Activated naive CD4-positive, alpha-beta T cell (primary cell): ENCODE measurements at places on chromosomes 12 and 14.

GRCh38 chr12:96206936-96207662 lies 12.9 kb downstream of the ELK3 start:
- no peak for DNase-seq

GRCh38 chr12:15662303-15662980 lies 126.7 kb downstream of the EPS8 start:
- no peak for DNase-seq

- no peak for DNase-seq
These were observed 53.6 kb downstream of the BRMS1L start for GRCh38 chr14:35879654-35880249.

DNA sequence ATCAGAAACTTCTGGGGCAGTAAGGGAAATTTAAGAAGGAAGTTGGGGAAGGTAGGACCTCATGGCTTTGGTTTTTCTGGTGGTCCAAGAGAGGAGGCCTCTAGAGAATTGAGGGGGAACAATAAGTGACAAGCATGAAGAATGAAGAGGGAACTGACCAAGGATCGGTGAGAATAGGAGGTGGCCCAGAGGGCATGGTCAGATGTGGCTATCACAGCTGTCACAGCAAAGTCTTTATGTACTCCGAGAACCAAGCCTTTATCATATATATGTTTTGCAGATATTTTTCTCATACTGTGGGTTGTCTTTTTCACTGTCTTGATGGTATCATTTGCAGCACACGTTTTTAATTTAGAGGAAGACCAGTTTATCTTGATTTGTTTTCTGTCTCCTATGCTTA lies 64.3 kb downstream of the PPP2R5C start:
- DNase-seq = no peak

DNA sequence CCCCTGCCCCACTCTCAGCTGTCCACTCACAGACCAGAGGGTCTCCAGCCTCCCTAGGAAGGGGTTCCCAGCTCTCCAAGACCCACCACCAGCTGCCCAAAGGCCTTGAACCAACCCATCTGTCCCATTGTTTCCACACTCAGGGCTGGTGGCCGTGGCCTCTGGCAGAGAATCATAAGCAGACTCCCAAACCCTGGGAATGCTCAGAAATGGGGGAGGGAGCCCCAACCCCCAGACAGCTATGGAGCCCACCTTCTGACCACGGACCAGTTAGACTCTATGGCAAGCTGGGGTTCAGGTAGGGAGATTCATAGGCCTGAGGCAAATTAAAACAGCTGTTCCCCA lies 280.0 kb downstream of the DPF3 start:
- no peak for DNase-seq

DNA sequence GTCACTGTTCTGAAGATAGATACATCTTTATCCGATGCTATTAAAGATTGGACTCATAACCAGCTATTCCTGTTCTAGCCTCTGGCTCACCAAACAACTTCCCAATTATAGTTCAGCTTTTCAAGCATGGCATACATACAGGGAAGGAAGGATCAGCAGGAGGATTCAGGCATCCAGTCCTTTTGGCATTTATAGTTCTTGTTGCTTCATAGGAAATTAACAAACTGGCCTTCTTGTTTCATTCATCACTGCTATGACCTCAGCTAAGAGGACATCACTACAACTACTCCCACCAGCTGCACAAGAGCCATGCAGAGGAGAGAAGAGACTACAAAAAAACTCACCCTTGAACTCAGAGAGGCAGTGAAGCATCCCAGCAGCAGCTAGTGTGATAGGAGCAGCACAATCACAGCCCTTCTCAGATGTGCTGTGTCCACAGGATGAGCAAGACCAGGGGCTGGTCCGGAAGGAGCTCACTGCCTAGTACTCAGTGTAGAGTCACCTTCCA lies 100.5 kb downstream of the SPTSSA start:
- DNase-seq = no peak

- no peak for DNase-seq
These were observed 44.2 kb downstream of the DEGS2 start for GRCh38 chr14:100115236-100115635.

DNA sequence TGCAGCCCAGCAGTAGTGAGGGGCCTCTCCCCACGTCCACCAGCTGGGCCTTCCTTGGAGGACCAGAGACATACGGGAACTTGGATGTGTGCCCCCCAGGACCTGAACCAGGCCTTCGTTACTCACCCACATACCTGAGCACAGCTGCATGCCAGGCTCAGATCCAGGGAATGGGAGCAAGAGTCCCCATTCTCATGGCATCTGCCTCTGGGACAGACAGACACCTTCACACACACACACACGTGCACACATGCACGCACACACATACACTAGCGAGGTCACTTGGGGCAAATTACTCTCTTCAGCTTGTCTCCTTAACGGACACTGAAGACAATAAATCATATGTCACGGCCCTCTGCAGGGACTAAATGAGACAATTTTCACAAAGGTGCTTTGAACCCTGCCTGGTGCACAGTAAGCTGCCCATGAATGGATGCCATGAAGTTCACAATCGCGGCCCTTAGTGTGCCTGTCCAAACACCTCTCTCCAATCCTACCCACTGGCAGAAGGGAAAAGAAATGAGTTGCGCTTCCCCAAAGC lies 5.7 kb downstream of the SCARB1 start:
- DNase-seq = no peak

- DNase-seq = no peak
These were observed 24.6 kb downstream of the RPS6KA5 start for GRCh38 chr14:91035855-91036254.

DNA sequence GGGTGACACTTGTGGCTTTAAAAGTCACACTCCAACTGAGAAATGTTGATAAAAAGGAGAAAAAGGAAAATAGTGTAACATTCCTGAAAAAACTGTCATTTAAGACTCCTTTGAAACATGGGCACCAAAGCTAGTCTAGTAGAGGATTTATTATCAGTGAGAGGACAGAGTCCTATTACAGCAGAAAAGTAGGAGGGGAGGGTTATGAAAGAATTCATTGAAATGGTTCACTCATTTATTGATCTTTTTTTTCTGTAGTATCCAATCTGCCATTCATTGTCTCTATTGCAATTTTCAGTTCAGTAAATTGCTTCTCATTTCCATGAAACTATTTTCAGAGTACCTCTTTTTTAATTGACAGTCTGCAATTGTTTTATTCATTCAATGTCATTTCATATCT lies 25.4 kb downstream of the PPM1A start:
- no peak for DNase-seq

DNA sequence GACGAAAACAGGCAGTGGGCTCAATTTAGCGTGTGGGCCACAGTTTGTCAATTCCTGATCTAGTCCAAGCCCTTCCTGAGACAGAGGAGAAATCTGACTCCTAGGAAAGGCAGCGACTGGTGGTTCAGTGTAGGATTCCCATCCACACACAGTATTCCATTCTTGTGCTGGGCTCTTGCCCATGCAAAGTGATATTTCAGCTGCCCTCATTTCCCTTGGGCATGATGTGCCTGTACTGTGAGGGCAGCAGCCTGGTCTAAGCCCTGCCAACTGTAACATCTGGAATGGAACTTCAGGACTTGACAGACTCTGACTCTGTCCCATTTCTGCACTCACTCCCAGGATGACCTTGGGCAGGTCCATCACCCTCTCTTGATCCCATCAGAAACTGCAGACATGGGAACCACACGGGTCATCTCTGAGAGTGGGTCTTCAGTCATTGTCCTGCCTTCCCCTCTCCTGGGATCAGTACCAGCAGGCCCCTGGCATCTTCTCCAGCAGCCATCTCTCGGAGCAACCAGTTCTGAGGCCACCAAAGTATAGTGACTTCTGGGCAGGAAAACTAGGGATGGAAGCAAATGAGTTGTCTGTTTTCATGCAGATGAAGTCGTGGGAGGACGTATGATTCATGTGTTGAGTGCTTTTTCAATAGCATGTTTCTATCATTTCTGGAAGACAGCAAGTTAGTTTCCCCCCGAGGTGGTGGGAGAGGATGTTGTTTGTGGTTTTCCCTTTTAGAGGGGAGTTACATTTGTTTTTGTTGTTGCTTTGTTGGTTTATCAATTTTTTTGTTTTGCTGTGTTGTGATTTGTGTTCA lies 54.2 kb upstream of the BCL2L14 start:
- no peak for DNase-seq

GRCh38 chr12:100268835-100269564 lies 2.0 kb downstream of the SCYL2 start:
- no peak for DNase-seq

DNA sequence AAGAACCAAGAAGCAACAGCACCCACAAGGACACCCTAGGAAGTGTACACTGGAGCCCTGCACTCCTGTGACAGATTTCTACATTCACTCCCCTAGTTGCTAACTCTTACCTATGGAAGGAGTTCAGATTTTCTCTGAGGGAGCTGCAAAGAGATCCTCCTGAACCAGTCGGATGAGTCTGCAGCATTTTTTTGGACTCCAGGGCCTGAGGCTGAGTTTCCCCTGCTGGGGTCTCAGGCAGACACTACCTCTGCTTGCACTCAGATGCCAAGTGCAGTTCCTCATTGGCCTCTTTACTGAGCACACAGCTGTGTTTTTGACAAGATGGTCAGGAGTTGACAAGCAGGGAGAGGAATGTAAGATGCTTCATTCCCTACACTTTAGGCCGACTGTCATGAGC lies 153.2 kb upstream of the RBM19 start:
- no peak for DNase-seq

GRCh38 chr12:31008961-31009840 lies 64.5 kb upstream of the DDX11 start:
- no peak for DNase-seq

DNA sequence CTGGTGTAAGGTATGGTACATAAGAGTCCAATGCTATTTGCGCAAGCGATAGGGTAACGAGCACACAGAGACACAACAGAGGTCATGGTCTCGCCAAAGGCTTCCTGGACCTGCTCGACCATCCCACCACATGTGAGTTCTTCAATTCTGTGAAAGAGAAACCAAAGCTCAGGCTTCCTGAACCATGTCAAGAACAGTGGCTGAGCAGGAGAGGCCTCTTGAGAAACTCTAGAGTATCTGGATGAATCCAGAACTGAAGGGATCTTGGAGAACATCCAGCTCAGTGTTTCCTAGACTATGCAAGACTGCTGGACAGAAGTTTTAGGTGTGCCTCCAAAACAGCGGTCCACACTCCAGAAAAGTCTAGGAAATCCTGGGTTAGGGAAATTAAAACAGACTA lies 114.5 kb downstream of the TRAFD1 start:
- DNase-seq = no peak

- no peak for DNase-seq
These were observed 19.6 kb upstream of the CHGA start for GRCh38 chr14:92903359-92903758.

- no peak for DNase-seq
These were observed 428.3 kb downstream of the FUT8 start for GRCh38 chr14:65840786-65841185.

GRCh38 chr12:111202237-111202915 lies 166.5 kb downstream of the PHETA1 start:
- DNase-seq = no peak

DNA sequence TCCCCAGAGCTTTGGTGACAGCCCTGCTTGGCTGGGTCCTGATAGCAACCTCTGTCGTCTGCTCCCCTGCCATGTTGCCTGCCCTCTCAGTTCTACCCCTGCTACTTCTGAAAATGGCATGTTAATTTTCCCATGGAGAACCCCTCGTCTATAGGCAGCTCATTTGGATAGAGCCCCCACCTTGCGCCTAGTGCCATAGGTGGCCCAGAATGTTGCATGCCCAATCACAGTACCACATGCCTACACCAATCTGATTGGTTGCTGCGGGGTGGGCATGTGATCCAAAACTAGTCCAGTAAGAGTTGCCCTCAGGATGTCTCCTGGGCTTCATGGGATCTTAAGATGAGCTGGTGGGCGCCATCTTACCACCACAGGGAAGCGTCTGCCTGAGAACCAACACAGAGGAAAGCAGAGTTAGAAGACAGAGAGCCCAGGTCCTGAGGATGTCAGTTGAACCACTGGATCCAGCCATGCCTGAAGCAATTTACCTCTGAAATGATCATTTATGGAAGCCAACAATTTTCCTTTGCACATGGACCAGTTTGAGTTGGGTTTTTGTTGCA lies 85.7 kb downstream of the PAPOLA start:
- DNase-seq = no peak

- no peak for DNase-seq
These were observed 241.8 kb downstream of the FSCB start for GRCh38 chr14:44265246-44265645.

DNA sequence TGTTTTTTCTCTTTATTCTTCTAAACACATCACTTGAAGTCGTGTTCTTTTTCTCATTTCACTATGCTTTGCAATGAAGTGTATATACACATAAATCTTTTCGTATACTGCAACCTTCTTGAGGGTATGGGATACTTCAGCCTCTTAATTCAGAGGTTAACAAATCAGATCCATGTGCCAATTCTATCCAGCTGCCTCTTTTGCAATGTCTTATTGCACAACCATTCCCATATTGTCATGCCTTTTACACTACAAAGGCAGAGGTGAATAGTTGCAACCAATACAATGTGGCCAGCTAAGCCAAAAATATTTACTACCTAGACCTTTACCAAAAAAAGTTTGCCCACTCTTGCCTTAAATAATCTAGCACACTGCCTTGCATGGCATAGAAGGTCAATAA lies 224.5 kb upstream of the FOXG1 start:
- DNase-seq = no peak

GRCh38 chr12:47813511-47814196 lies 6.0 kb downstream of the HDAC7 start:
- DNase-seq = no peak
